ENCODE measurements at places on chromosomes 4 and X.

- DNase-seq: no peak
Measured at GRCh38 chr4:188130355-188130754, 8.9 kb upstream of the TRIML1 start.

GRCh38 chrX:131213400-131213799 lies 75.7 kb downstream of the IGSF1 start:
- DNase-seq: no peak

DNA sequence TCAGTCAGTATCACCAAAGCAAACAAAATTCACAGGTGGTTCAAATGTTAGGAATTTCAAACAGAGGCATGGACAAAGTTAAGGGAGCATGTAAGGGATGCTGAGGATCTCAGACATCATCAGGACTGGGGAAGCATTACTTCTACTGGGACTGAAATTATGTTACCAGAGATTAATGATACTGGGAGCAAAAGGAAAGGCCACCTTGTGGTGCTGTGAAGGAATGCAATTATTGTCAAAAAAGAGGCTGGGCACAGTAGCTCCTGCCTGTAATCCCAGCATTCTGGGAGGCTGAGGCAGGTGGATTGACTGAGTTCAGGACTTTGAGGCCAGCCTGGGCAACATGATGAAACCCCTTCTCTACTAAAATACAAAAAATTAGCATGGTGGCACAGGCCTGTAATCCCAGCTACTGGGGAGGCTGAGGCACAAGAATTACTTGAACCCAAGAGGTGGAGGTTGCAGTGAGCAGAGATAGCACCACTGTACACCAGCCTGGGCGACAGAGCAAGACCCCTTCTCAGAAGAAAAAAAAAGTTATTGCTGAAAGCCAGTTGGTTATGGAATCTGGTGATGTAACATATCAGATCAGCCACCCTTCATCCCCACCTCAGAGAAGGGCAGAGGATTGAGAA lies 954.3 kb downstream of the PCDH7 start:
- no peak for DNase-seq

DNA sequence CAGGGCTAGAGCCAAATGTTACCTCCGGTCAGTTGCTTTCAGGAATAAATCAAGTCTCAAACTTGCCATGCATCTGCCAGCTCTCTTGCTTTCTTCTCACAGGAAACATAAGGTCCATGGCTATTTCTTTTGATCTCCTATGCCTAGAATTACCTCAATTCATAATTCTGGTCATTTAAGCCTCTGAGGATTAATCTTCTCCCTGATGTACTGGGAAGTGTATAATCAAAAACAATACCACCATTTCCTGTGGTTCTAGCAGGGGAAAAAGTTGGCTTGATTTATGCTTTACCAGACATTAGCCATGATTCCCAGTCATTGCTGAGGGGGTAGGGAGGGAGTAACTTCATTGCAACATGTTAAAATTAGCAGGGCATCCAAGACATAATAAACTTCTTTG lies 268.7 kb upstream of the EMCN start:
- no peak for DNase-seq

DNA sequence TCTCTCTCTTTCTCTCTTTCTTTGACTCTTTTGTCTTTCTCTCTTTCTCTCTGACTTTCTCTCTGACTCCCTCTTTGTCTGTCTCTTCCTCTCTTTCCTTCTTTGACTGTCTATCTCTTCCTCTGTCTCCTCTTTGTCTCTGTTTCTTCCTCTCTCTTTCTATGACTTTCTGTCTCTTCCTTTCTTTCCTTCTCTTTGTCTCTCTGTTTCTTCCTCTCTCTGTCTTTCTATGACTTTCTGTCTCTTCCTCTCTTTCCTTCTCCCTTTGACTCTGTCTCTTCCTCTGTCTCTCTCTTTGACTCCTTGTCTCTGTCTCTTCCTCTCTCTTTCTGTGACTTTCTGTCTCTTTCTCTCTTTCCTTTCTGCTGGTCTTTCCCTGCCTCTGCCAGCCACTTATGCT lies 38.7 kb downstream of the HNRNPD start:
- DNase-seq: no peak

- DNase-seq: no peak
Measured at GRCh38 chrX:86263526-86263925, 115.3 kb downstream of the DACH2 start.

- no peak for DNase-seq
Measured at GRCh38 chrX:108178143-108178498, 86.5 kb downstream of the ATG4A start.

DNA sequence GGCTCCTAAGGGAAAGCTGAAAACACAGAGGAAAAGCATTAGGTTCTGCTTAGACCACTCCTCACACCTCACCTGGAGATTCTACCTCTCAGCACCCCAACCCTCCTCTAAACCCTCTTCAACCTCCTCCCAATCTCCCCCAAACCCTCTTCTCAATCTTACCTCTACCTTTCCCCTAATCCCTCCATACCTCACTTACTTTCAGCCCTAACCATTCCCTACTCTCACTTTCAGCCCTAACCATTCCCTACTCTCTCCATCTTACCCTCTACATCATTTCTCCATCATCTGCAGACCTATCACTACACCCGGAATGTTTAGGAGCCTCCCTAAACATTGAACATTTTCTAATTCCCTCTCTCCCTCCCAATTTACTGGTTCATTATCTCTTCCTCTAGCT lies 3.5 kb downstream of the RTL3 start:
- no peak for DNase-seq

- no peak for DNase-seq
Measured at GRCh38 chr4:154491341-154492271, at the start of gene DCHS2. DCHS2 (minus strand) TSS chr4:154491799; CDS start chr4:154491355, 444 bp downstream.

DNA sequence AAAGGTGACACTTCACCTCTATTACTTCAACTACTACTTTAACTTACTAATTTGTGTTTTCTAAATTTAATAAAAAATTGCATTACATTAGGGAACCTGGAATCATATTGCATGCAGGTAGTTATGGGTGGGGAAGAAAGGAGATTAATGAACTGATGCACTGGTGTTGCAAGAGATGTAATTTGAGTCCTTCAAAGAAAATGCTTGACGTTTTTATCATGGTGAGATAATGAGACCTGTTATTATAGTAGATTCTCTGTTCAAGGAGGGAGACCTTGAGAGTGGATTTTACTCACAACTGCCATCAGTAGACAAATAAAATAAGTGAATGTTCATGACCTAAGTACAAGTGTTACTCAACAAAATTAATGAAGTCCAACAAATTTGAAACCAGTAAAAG lies 26.4 kb upstream of the MED14 start:
- DNase-seq: no peak

- DNase-seq: no peak
Measured at GRCh38 chrX:151538190-151539122, 25.0 kb upstream of the PASD1 start.

DNA sequence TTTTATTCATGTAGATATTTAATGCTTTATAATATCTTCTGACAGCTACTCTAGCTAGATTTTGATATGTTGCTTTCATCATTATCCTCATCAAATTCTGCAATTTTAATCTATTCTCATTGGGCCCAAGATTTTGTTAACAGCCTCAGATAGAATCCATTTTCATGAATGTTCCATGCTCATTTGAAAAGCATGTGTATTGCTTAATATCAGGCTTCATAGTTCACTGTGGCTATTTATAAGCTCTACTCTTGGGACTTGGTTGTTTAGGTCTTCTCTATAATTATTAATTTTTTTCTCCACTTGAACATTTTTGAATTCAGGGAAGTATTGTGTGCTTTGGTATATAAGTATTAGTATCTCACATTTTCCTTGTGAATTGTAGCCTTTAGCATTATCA lies 41.8 kb downstream of the RAB40A start:
- DNase-seq: no peak

DNA sequence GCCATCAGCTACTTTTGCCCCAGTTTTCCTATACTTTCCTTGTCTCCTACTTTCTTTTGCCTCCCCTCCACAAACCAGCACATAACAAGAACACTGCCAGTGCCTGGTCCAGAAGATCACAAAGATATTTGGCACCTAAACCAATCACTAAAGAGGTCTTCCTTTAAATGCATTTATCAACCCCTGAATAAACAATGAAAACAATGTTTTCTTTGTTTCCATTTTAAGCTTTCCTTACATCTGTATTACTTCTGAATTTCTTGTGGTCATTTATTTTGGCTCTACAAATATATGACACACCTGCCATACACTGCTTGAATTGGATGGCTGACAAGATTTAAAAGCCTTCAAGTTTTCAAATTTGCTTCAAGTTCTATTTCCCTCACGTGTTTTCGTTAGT lies 43.9 kb downstream of the MBNL3 start:
- no peak for DNase-seq

GRCh38 chr4:8238515-8239053 lies 31.0 kb upstream of the HTRA3 start:
- DNase-seq: no peak

DNA sequence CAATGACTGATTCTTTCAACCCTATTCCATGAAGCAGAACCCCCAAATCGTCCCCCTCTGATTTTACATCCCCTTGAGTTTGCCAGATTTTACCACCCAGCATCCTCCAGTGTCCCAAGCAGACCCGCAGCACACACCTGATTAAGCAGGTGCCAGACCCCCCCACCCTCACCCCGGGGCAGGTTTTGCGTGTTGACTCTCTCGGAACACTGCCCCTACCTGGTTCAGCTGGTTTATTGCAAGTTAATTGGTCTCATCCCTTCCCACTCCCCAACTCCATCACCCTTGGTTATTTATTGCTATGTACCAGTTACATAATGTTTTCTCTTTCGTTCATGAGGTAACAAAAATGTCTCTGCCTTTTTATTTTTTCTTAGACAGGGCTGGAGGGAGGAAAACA lies 258.4 kb downstream of the BCOR start:
- no peak for DNase-seq

DNA sequence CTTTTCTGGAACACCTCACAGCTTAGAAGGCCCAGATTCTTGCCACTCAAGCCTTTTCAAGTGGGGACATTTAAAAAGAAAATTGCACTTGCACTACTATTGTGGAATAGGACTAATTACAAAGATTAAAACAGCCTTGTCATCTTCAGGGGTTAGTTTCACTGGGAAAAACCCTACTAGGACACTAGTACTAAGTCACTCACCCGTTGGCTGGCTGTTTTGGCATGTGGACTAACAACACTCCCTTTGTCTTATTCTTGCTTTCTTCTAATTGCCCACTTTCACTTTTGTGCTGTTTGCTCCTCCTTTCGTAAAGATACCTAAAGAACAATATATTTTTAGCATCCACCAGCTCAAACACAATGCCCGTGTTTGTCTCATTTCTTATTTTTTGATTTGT lies 200.9 kb upstream of the MID1 start:
- no peak for DNase-seq

DNA sequence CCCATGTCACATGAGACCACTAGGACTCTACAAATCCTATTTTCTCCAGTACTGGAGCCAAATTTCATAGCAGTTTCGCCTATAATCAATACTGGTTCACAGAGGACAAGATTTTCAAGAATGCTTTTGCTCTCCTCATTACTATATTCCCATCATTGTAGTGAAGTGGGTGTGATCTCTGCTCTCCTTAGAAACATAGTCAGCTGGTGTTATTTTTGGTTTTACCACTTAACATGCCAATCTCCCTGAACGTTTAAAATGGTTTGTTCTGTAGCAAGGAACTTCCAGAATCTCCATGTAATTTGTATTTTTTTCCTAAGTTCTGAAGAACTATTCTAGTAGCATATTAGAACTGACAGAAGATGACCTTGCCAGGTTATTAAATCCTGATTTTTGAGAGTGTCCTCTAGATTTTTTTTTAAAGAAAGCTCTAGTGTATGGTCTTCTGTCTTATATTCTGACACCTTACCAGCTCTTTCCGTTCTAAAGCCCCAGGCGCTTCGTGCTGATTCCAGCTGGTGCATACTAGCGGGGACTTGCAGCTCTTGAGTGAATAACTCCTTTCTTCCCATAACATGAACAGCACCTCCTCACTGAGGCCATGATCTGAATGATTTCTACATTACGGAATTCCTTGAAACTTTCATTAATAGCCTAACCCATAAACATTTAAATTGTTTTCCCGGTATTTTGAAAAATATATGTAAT lies 1372.9 kb downstream of the TECRL start:
- no peak for DNase-seq

DNA sequence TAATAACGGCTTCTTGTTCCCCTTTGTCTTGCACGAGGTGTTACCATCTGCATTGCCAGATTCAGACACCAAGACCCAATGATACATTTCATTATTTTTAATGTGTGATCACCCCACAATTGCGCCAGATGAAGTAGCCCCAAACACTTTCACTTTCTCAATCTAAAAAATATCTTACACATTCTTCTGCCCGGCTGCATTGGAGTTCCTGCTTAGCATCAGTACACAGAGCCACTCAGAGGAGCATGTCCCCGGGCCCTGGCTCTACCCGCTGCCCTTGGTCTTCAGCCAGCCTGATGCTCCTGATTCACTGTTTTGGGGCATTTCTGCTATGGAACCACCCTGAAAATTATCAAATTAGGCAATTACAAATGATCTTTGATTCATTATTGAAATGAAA lies 66.0 kb upstream of the TENM3 start:
- DNase-seq: no peak

GRCh38 chr4:154590329-154591006 lies at the start of gene FGA:
FGA (minus strand) TSS chr4:154590742; CDS start chr4:154590687, 55 bp downstream.
- DNase-seq: no peak

DNA sequence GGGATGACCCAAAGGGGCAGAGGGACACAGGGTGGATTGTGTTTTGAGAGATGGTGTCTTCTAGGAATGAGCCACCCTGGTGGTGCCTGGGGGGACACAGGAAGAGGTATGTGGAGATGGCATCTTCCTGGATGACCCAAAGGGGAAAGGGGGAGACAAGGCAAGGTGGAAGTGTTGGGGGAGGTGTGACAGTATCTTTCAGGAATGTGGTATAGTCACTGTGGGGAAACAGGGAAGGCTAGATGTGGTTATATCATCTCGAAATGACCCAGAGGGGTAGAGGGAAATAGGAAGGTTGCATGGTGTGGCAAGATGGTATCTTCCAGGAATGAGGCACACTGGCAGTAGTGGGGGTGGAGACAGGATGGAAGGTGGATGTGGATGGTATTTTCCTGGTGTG lies 62.9 kb downstream of the MAOA start:
- DNase-seq: no peak

DNA sequence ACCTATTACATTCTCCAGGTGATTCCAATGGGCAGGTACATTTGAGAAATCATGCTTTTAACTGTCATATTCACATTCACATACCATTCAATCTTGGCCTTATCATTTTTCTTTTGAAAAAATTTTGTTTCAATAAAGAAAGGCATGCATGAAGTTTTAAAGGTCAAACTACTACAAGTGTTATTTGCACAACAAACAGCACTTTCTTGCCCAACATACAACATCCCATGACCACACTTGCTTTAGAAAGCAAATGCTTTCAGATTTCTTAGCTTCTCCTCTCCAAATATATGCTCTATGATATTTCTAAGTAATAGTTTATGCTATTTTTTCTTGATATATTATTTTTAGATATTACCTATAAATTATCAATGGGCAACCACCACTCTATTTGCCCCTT lies 58.2 kb downstream of the NLGN4X start:
- DNase-seq: no peak

All from activated CD4-positive, alpha-beta T cell treated with anti-CD3 and anti-CD28 coated beads for 4 hours (primary cell).